Stimulated activated CD4-positive, alpha-beta T cell treated with anti-CD3 and anti-CD28 coated beads, TNF-alpha, amount 100 ng/mL, for 4 hours (primary cell): ENCODE measurements at places on chromosomes 3 and 15.

DNA sequence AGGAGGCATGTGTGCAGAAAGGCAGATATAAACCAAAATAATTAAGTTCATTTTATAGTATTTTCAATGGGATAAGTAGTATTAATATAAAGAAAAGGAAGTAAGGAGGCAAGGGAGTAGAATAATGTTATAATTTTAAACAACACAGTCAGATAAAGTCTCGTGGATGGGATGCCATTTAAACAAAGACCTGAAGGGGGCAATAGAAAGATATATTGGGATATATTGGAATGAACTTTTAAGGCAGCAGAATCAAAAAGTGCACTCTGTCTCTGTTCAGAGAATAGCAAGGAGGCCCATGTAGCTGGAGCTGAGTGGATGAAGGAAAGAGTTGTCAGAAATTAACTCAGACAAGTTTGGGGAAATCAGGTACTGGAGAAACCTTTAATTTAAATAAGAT is 158.7 kb downstream of the CGGBP1 start:
- no peak for DNase-seq

GRCh38 chr3:43892526-43892925 is 201.8 kb downstream of the ABHD5 start:
- no peak for DNase-seq

DNA sequence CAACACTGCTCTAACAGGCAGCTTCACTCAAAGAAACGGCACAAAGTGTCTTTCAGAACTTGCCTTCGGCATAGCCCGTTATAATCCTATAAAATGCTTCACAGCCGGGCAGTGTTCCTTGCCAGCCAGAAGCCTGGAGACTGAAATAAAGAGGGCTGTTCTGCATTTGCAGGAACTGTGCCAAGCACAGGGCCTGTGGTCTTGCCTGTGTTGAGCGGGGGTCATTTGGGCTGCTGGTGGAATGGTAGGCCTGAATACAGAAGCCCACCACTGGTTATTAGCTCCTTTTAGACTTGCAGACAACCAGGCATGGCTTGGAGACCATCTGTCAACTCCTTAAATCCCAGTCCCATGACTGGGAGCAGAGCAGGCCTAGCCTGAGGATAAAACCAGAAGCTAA is 4.7 kb upstream of the ARHGEF3 start:
- no peak for DNase-seq

DNA sequence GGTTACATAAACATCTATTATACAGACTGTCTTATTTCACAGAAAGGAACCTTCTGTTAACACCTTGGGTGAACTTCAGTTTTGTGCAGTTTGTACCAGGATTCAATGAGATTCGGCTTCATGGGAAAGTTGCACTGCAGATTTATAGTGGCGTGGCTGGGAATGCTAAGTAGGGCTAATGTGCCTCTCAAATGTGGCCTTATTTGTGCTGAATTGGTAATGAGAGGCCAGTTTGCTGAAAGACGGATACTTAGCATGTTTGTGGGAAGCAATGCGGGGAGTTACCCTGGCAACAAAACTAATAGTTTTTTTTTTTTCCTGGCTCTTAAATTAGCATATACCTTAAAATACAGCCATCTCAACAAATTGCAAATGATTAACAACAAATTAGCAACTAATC is 28.6 kb upstream of the CEMIP start:
- no peak for DNase-seq

GRCh38 chr3:141955175-141955574 is 78.7 kb downstream of the ATP1B3 start:
- no peak for DNase-seq

DNA sequence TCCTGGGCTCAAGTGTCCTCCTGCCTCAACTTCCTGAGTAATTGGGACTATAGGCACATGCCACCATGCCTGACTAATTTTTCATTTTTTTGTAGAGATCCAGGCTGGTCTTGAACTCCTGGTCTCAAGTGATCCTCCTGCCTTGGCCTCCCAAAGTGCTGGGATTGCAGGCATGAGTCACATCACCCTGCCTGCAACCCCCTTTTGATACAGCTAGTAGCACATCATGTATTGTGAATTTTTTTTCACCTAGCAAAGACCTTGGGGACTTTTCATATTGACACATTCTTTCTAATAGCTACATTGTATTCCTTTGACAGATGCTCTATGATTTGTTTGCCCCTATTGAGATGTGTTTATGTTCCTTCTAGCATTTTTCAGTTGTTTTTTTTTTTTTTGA is 14.2 kb downstream of the IRAK2 start:
- DNase-seq: no peak

DNA sequence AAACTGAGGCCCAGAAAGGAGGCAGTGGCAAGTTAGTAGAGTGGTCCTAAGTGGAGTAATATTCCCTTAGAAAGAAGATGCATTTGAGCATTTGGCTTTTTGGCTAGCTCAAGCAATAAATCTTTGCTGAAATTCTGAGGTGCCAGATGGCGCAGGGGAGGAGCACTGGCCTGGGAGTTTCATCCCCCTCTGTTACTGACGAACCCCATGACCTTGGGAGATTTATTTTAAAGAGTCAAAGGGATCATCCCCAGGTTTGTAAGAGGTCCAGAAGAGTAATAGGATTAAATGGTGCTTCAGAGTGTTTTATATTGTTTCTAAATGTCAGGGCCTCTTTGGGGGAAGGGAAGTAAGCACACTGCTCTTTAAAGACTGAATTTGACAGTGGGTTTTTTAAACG is 85.1 kb upstream of the PIAS1 start:
- DNase-seq: no peak

DNA sequence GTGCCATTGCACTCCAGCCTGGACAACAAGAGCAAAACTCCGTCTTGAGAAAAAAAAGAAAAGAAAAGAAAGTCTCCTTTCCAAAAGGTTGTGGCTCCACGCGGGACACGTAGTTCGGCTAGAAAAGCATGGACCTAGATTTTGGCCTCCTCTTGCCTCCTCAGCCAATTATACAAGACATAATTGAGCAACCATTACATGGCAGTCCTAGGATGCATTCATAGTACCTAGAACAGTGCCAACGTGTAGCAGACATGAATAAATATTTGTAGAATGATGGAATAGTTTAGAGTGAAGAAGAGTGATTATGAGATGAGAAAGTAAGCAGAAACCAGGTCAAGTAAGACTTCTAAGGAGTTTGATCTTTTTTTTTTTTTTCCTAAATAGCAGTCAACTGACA is 112.5 kb downstream of the ZNF609 start:
- no peak for DNase-seq

DNA sequence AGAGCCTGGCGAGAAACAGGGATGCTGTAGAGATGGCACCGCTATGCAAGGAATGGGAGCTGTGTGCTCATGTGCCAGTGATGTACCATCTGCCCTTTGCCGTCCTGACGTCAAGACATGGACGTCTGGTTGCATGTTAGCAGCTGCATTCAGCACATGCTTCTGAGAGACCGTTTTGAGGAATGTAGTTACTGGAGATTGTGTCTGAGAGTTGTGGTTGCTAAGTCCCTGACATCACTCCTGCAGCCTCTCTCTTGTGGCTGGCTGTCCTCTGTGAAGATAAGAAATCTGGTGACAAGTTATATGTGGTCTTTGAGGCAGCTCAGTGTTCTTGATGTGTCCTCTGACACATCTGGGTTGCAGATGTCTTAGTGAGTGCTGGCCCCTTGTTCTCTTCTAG is 165.1 kb downstream of the APBA2 start:
- DNase-seq: no peak

GRCh38 chr15:70156671-70157271 is 59.1 kb upstream of the TLE3 start:
- DNase-seq: no peak

- DNase-seq: no peak
These were observed 1174.7 kb downstream of the ZPLD1 start for GRCh38 chr3:103609472-103609871.

DNA sequence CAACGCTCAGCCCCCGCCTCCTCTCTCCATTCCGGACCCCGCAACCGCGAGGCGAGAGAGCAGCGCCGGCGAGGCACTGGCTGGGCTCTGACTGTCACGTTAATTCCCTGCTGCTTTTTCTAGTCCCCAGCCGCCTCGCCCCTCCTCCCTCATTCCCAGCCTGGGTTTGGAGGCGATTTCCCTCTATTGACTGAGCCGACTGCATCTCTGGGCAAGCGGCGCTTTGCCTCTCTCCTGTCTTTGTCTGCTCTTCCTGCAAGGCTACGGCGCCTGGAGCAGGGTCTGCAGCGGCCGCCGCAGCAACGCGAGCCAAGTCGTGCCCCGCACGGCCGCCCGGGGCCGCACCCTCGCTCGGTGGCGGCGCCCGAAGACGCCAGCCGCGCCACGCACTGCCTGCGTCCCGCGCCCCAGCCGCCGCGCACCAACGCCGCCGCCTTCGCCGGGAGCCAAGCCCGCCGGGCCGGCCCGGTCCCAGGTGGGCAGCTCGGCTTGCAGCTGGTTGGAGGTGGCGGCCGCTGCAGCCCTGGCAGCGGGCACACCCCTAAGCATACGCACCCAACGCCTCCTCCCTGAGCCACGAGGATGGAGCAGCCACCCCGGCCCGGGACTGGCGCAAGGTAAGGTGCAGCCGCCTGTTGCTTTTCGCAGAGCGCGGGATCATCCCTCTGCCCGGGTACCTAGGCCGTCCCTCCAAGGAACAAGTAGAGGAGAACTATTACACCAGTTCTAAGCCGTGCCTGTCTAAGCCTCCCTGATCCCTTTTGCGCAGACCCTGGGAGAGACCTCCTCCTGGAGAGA is at the start of gene LRRC3B:
Gene LRRC3B (plus strand): TSS at position 152 of the 798 bp plus-strand sequence. CDS start 86,901 bp downstream, outside the sequence.
- no peak for DNase-seq

DNA sequence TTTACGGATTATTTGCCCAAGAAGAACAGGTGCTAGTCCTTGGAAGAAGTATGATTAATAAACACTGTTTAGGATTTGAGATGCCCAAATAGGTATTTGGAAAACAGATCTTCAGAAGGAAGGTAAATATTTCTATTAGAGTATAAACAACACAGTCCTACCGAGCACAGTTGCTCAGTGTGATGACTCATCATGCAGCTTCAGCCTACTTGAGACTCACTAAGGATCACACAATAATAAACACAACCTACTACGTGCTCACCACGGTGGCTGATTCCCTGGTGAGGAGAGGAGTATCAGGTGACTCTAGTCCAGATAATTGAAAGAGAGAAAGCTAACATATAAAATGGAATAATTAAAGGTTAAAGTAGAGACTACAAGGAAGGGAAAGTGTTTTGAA is 72.0 kb downstream of the PDZRN3 start:
- DNase-seq: no peak

DNA sequence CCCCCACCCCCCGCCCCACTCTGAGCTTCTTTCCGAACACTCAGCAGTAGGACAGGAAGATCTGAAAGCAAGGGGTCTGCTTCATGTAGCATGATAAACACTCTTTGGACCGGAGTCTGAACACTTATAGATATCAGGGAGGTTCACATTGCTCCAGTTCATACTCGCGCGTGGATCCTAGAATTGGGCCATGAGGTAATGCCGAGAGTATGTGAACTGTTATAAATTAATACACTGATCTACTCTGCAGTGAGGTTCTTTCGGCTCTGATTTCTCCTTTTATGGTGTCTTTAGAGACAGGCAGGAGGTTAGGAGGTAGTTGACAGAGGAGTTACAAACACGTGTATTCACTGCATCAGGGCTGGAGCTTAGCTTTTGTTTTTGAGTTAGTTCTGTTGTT is 223.0 kb downstream of the THSD4 start:
- DNase-seq: no peak

DNA sequence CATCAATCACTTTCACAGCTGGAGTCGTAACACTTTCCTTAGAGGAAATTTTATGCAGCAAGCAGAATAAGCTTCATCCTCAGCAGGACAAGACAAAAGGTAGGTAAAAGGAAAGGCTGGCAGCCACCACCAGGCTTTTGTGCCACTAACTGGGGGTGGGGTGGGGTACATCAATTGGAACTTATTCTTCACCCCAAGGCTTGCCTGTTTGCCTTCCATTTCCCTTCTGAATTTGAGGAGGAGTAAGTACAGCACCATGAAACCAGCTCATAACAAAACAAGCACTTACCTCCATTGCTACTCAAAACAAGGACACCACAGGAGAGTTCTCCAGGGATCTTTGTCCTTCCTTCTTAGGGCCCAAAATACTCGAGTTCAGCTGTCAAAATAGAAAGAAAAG is 296.8 kb downstream of the ARRDC4 start:
- no peak for DNase-seq

- DNase-seq: no peak
These were observed 51.5 kb downstream of the CFAP92 start for GRCh38 chr3:128942161-128942952.

DNA sequence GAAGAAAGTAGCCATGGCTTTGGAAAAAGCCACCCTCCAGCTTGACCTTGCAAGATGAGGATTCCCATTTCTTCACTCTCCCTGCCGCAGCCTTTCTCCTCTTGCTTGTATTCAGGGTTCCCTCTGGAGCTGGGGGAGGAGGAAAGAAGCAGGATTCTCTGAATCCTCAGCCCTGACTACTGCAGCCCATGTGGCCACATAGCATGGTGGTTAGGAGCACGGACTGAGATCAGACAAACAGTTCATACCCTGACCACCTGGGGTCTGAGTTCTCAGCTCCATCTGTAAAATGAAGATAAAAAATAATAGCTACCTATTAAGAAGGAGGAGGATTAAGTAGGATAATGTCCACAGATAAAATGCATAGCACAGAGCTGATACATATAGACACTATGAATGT is 72.3 kb downstream of the NMD3 start:
- DNase-seq: no peak

- no peak for DNase-seq
These were observed 300.6 kb downstream of the TBL1XR1 start for GRCh38 chr3:176896640-176897039.

DNA sequence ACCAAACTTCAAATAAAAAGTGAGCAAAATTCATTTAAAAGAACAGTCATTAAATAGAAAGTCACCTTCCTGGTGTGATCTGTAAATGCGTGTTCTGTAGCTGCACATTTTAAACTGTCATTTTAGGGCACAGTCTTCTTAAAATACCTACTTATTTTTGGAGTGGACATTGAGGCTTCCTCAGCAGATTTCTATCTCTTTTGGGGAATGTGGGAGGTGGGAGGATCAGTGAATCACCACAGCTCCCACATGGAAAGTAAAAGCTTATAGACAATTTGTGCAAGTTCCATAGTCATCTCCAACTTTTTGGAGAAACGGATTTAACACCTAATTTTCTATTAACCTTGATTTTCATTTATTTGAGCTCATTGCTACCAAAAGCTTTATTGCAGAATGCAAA is 21.0 kb upstream of the MOBP start:
- DNase-seq: no peak

DNA sequence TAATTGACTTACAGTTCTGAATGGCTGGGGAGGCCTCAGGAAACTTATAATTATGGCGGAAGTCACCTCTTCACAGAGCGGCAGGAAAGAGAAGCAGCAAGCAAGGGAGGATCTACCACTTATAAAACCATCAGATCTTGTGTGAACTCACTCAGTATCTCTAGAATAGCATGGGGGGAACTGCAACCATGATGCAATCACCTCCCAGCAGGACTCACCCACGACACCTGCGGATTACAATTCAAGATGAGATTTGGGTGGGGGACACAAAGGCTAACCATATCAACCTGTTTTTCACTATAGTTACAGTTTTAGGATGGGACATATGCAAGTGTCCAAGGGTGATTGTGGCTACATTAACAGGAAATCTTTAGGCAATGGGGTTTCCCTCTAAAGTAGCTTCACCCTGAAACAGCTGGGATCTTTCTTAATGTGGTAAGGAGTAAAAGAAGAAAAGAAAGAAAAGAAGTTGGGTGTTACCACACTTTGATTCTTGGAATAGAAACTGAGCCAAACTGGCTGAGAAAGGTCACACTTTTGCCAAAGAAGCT is 453.8 kb downstream of the OTOL1 start:
- no peak for DNase-seq
